Fibroblast of skin of right biceps (primary cell): ENCODE measurements at places on chromosomes 7 and 10.

GRCh38 chr10:17689137-17689536 is 45.2 kb downstream of the STAM start:
- no peak for DNase-seq

DNA sequence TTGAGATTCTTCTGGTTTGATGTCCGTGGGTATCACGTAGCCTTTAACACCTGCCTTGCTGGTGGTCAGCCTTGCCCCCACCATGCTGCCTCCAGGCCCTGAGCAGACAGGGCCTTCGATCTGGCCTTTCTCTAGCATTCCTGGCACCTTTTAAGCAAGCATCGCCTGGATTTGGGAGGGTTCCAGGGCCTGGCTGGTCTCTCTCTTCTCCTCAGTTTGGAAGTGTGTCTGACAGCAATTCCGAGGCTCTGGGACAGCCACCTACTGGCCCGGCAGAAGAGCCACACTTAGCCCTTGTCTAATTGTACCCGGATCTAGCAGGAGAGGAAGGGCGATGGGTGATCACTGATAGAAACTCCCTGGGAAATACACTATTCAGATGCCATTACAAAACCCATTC is 441.3 kb upstream of the MKI67 start:
- no peak for DNase-seq

GRCh38 chr10:71472466-71472865 is 75.7 kb downstream of the CDH23 start:
- DNase-seq: no peak

DNA sequence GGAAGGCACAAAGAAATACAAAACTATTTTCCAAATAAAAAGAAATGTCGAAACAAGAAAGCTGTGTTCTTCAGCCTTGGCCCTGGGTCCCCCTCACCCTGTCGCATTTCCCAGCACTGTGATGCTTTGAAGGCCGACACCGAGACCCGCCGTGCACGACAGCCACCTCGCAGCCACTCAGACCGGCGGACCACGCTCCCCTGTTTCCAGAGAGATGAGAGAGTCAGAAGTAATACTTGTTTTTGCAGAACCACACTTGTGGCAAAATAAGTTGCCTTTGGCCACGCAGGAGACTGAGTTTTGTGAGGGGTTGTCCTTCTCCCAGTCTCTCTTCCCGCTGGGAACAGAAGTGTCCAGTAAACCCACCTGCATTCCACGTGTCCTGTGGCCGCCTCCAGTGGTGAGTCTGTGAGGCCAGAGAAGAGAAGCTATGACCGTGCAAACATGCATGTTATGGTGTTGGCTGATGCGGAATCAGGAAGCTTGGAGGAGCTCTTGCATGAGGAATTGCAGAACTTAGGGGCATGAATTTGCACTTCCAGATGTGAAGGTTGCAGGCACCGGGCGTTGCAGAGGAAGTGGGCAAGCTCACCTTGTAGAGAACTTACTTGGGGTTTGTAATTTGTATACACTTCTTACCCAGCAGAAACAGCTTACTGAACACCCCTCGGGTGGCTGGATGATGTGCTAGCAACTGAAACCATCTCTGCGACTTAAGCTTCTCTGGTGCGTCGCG is 194.5 kb downstream of the EBF3 start:
- DNase-seq: no peak

- no peak for DNase-seq
Observed at GRCh38 chr10:107728807-107729206, 564.3 kb upstream of the SORCS1 start.

DNA sequence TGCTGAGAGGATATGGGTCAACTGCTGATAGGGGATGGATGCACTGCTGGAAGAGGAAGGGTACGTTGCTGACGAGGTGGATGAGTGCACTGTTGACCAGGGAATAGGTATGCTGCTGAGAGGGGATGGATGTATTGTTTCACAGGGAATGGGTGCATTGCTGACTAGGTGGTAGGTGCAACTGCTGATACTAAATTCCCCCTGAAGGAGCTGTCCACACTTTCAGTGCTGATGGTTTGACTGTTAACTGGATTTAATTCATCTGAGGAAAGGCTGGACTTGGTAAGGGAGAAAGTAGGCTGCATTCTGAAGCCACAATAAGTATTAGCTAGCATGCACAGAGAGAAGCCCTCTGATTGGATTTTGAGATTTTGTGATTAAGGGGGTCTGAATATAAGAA is 1196.8 kb upstream of the PHF14 start:
- DNase-seq: no peak

DNA sequence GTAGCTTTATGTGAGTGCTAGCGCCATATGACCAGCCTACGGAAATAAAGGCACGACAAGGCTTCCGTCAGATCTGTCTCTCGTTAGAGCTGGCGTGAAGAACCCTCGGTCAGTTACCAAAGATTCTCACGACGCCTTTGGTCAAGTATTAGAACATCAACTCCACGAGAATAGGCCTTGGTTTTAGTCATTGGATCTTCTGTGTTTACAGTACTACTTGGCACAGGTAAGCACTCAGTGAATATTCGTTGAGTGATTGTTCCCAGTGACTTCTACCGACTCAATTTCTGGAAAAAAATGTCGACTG is 316 bp downstream of the RBM48 start:
- no peak for DNase-seq

GRCh38 chr10:17001961-17002749 is 127.5 kb downstream of the CUBN start:
- peak; percentile 98 for DNase-seq

DNA sequence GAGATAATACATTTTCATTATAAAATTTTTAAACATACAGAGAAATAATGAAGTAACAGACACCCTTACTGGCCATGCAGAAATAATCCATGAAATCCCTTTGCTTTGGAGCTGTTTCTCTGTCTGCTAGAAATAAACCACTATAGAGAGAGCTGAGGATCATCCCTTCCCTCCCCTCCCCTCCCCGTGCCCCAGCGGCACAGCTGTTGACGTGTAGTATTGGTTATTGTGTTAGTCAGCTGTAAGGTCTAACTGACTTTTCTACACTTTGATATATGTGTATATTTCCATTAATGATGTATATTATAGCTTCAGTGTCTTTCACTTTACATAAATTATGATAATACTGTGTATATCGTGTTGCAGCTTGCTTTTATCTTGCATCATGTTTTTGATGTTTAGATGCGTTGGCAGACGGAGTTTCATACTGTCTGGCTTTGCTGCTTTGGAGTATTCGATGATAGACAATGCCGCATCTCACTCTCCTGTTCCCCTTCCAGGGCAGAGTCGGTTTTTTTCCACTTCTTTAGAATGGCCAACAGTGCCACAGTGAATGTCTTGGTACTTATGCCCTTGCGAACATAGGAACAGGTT is 27.4 kb upstream of the GRID1 start:
- DNase-seq: no peak

- peak; percentile 100 for DNase-seq
Observed at GRCh38 chr7:155205368-155206317, 92.0 kb upstream of the INSIG1 start.

- DNase-seq: no peak
Observed at GRCh38 chr10:48554246-48554645, 50.6 kb downstream of the ARHGAP22 start.

GRCh38 chr10:117889664-117890063 is 157.1 kb downstream of the RAB11FIP2 start:
- no peak for DNase-seq

DNA sequence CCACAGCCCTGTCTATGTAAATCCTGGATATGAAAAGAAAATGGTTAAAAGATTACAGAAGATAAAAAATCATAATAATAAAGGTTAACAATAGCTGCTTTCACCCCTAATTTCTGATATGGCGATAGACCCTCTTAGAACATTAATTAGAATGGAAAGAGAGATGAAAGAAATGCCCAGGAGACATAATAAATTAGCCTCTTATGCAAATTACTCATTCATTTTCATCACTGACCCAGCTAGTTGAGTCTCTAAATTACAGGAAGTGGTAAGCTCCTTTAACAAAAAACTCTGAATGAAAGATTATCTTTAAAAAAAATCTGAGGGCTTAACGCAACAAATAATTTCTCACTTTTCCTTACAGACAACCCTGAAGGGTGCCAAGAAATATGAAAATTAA is 12.4 kb downstream of the GFRA1 start:
- no peak for DNase-seq

GRCh38 chr7:79245623-79246249 is 207.7 kb downstream of the MAGI2 start:
- peak; percentile 24 for DNase-seq

GRCh38 chr7:120838281-120838682 is 19.7 kb downstream of the TSPAN12 start:
- no peak for DNase-seq

DNA sequence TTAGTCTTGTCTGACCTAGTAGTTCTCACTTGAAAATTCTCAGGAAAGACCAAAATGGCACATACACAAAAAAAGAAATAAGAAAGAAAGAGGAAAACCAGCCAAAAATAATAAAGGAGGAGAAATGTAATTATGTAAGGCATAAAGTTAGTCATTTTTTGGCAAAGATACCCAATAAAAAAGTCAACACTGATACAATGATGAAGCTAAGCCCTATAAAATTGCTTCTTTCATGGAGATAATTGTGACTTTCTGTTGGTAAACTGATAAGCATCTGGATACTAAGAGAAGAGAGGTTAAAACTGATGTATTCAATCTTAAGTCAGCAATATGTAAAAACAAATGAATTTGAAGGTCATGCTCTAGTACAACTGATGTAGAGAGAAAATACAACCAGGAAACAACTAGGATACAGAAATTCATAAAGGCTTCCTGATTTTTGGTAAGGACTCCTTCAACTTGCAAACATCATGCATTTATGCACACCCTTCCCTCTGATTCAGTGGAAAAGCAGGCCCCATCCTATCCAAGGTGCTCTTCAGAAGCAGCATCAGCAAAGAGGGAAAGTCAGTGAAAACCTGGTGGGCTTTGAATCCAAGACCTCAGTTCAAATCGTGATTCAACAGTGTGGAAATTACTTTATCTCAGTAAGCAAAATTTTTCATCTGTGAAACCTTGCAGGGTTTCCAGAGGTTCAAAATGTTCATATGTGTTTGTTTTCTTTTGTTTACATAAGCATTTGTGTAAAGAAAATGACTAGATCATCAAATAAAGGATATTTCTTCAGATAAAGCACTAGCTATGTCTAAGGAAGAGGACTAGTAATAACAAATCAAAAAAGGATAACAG is 32.6 kb downstream of the IMMP2L start:
- DNase-seq: peak; percentile 6

- no peak for DNase-seq
Observed at GRCh38 chr7:157719705-157720655, 383.2 kb downstream of the DNAJB6 start.

- peak; percentile 15 for DNase-seq
Observed at GRCh38 chr7:14807507-14807906, 95.0 kb downstream of the DGKB start.

DNA sequence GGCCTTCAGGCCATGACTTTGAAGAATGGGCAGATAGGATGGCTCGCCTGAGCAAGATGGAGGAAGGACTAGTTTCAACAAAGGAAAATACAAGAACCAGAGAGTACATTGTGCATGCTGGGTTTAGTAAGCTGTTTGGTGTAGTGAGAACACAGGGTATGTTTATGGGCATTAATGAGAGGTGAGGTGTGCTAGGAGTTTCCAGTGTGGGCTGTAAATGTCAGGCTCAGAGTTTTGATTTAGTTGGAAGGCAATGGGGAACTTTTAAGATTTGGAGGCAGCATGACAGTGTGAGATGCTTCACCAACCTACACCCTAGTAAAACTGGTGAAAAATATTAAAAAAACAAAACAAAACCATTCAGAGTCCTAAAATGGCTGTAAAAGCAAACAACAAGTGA is 13.3 kb downstream of the IGFBP1 start:
- DNase-seq: no peak

DNA sequence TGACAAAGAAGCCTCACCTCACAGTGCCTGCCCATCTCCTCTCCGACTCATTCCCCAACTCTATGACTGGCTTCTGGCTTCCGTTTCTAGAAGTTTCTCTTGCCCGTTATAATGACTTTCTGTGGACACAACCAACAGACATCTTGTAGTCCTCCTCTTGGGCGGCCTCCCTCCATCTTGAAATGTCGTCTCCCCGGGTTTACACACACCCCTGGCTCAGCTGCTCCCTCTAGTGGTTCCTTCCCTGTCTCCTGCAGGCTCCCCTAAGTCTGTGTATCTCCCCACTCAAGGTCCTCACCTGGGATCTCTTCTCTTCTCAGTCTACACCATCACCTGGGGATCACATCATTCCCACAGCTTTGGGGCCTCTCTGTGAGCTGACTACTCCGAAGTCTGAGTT is 123.4 kb upstream of the NEBL start:
- peak; percentile 16 for DNase-seq

GRCh38 chr10:117264782-117265181 is 23.9 kb downstream of the SLC18A2 start:
- DNase-seq: no peak

GRCh38 chr10:130167707-130168106 is 31.5 kb downstream of the GLRX3 start:
- no peak for DNase-seq
